Activated T-cell treated with anti-CD3 and anti-CD28 coated beads, Interleukin-2, amount 50 U/mL, for 48 hours (primary cell): ENCODE measurements at places on chromosomes 3 and 15.

- no peak for DNase-seq
Measured at GRCh38 chr3:139248593-139249255, 95.1 kb upstream of the MRPS22 start.

DNA sequence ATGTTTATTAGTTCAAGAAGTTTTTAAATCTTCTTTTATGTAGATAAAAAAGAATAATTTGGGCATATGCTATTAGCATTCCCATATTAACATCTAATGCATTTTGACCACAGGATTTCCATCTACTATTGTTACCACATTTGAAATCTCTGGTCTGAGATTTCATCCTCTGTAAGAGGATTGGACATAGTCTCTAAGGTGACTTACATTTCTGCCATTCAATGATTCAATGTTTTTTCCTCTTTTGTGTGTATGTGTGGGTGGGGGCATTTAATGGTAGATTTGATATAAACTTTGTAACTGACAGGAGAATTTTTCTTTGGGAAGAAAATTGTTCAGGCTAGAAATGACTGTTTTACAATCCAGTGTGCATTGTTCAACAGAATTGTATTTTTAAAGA is 307.3 kb upstream of the RBMS3 start:
- DNase-seq: no peak

- no peak for DNase-seq
Measured at GRCh38 chr15:42483677-42484076, 7.3 kb downstream of the ZNF106 start.

- no peak for DNase-seq
Measured at GRCh38 chr3:26997226-26997625, 372.0 kb downstream of the NEK10 start.

DNA sequence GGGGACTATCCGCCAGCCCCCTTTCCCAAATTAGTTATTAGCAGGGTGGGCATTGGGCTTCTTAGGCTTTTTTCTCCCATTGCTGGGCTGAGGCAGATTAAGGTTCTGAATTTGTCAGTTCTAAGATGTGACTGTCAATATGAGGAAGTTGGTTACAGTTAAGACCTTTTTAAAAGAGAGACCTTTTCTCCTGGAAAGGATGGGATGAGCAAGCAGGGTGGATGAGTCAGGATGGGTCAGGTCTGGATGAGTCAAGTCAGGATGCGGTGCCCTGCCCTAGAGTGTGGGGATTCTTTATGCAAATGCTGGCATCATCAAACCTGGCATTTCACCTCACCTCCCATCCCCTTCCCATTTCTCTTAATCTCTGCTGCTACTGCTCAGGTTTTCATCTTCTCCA is 1.9 kb downstream of the AEN start:
- DNase-seq: peak; percentile 75

- peak; percentile 53 for DNase-seq
Measured at GRCh38 chr15:33016405-33017024, 178.0 kb downstream of the FMN1 start.

DNA sequence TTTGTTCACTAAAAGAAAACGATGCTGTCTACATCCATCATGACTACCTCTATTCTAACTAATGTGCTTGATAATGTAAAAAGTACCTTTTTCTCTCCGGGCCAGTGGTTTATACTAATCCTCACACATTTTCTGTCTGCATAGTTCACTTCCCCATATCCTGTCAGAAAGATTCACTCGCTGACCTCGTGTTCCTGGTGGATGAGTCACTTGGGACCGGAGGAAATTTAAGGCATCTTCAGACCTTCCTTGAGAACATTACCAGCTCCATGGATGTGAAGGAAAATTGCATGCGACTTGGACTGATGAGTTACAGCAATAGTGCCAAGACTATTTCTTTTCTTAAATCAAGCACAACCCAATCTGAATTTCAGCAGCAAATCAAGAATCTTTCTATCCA is 33.8 kb downstream of the COL6A5 start:
- DNase-seq: no peak

GRCh38 chr3:120147072-120147871 is 53.0 kb upstream of the GSK3B start:
- DNase-seq: peak; percentile 24

- no peak for DNase-seq
Measured at GRCh38 chr3:171417813-171418212, 42.4 kb downstream of the TNIK start.

GRCh38 chr3:98406034-98406433 is 15.6 kb downstream of the OR5K3 start:
- no peak for DNase-seq

GRCh38 chr3:12585181-12585580 is 28.3 kb downstream of the MKRN2 start:
- DNase-seq: no peak

GRCh38 chr15:31062310-31062847 is 39.1 kb downstream of the TRPM1 start:
- DNase-seq: no peak

- DNase-seq: no peak
Measured at GRCh38 chr3:136270179-136270578, 20.0 kb downstream of the PCCB start.

DNA sequence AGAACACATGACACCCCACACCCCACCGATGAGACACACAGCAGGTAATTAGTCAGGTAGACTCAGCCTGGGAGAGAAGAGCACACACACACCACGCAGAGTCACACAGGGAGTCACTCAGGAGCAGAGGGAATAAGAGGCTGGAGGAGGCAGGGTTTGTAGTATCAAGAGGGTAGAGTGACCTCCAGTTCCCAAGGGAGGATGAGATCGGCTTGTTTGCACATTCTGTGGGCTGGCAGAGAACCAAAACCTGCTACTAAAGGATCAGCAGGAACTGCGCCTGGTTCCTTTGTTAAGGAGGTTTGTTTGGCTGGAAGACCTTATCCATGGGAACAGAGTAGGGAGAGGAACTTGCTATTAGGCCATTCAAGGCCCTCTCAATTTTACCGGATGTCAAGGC is 281.4 kb upstream of the SLCO3A1 start:
- DNase-seq: no peak

DNA sequence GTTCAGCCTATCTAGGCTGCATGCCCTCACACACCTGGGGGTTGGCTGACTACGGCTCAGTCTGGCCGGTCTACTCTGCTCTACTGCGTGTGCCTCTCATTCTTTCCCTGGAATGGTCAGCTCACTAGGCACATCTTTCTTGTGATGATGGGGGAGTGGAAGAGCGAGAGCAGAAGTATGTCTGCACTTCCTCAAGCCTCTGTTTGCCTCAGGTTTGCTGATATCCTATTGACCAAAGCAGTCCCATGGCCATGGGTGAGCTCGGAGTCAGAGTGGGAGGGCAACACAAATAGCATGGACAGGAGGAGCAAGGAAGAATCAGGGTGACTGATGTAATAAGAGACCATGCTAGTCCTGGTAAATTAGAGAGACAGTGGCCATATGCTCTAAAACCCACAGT is 167.9 kb upstream of the PRICKLE2 start:
- no peak for DNase-seq

DNA sequence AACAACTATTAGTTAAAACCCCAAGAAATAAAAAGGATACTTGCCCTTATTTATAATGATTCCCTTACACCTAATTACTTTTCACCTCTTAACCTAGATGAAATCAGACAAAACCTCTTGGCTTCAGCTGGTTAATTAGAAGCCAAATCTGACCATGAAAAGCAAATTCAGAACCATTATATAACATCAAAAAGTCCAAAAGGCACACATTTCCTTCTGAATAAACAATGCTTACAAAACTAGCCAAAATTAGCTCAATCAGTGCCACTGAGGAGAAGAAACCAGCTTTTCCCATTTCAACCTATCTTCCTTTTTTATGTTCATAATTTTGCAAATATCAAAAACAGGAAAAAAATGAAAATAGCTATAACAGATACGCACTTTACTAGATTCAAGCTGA is 3.2 kb downstream of the EHHADH start:
- DNase-seq: no peak

DNA sequence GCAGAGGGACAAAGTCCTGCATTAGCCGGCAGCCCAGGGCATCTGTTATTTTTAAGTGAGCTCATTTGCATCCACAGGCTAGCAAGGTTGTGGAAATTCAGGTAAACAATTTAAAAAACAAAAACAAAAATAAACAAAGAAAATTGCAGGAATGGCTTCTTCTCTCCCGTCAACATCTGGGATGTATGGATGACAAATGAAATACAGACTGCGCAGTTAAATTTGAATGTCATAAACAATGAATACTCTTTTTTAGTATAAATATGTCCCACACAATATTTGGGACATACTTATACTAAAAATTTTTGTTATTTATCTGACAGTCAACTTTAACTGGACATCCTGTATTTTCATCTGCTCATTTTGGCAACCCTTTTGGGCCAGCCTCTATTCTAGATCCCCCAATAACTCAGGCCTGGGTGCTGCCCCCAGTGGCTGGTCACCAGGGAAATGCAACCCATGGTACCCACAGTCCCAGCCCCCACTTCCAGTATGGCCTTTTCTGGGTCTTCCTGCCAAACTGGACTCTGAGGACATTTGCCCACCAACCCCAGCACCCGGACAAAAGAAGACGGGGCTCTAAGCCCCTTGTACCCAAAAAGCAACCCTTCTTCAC is 12.7 kb downstream of the GRM2 start:
- DNase-seq: peak; percentile 15

GRCh38 chr15:85986741-85987140 is 92.9 kb upstream of the AGBL1 start:
- no peak for DNase-seq

DNA sequence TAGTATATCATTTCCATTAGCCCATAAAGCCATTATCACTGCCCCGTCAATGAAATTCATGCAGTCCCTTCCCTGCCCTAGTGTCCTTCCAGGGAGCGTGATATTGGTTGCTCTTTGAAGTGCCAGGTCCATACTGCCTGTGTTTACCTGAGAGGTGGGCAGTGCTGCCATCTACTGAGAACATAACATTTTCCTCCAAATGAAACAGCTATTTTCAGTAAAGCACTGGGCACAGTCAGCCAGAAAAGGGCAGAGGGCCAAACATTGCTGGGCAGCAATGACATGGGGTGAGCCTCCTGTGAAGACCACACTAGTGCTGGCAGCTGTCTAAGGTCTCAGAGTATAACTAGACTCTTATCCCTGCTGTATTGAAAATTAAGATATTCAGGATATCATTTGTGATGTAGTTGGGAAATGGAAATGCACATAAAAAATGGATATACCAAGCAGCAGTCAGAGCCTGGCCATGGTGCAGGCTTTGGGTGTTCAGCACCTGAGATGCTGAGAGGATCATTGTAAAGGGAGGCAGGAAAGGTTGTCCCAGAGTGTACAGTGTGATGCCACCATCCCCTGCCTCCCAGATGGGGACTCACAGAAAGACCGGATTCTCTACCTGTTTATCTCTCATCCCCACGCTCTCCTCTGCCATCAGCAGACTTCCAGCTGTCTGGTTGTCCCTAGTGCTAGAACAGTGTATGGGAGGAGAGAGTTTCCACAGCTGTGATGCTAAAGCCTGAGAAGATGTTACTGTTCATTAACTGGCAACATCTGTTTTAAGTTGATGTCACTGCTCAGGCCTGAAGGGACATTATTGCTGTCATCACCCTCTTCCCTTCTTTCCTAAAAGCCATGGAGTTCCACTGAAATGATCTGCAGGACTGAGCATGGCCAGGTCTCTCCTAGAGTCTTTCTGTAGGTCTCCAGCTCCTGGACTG is 108.8 kb downstream of the ARNT2 start:
- DNase-seq: no peak

DNA sequence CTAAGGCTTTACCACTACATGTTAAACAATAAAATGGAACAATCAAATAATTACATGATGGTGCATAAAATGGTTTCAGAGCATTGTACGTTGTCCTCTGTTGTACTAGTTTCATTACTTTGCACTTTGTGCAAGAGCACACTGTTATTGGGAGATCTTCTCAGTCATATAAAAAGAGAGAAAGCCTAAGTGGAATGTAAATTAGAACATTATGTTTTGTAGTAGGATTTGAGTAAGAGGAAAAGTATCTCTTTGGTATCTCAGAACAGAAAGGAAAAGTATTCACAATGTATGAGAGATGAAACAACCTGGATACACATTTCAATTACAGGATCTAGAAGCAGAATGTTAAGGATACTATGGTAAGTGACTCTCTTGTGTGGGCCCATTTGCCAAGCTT is 26.9 kb upstream of the PLSCR2 start:
- DNase-seq: no peak

DNA sequence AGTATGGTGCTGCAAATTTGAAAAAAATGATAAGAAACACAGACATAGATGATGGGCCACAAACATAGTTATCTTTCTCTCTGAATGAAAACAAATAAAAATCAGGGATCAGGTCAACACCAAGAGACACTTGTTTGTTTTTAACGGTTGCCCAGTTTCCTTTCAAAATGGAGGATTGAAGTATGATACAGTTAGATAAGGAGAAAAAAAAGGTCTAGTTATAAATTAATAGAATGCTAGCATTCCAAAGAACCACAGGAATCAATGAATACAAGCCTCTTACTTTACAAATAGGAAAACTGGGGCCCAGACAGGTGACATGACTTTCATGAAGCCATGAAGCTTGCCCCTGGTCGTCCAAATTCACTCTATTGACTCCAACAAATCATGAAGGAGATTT is 305.1 kb downstream of the ZNF621 start:
- DNase-seq: no peak

DNA sequence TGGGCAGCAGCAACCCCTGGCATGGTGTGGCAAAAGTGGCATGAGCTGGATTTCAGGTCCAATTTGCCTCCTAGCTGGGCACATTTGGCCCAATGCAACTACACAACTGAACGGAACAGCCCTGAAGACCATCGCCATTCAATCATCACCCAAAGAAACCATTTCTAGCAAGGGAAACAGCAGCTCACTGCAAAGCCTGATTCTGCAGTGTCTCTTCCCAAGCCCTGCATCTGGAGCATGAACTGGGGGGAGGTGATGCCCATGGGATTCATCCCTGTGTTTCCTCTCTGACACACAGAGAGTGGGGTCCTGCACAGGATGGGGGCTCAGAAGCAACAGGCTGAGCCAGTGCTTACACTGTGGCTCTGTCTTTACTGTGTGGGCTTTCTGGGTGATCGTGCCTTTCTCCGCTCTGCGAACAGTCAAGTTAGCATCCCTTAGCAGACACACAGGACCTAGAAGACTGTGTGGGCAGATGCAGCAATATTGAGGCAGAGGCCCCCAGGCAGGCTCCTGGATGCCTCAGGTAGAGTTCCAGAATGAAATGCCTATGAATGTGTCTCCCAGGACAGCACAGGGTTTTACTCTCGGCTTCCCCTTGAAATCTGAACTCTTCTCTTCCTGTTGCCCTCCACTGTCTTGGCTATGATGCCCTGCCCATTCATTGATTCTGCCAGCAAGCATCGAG is 91.1 kb upstream of the ALDH1A3 start:
- no peak for DNase-seq

- DNase-seq: no peak
Measured at GRCh38 chr3:157268026-157268425, 108.1 kb upstream of the CCNL1 start.

- DNase-seq: no peak
Measured at GRCh38 chr15:98690272-98690950, 42.1 kb downstream of the IGF1R start.

- DNase-seq: no peak
Measured at GRCh38 chr3:193021506-193022010, 103.9 kb upstream of the MB21D2 start.

- DNase-seq: peak; percentile 70
Measured at GRCh38 chr15:40115670-40116093, 7.0 kb upstream of the BMF start.
